ENCODE measurements at places on chromosomes 3 and 15. TPM values are rescaled to one million over a fixed set of nuclear protein-coding genes. Genes with fewer than 3 reads are reported as not detected.
A peak's percentile ranks its signal among the peaks of the same experiment; 100 is the strongest.

COL8A1 gene
- not detected for total RNA-seq

PCOLCE2 gene
- 0.39 TPM for total RNA-seq

HYKK gene
- 2.5 TPM for total RNA-seq

MIX23 gene
- 250 TPM for total RNA-seq

GABPB1 gene
- 46.3 TPM for total RNA-seq

ISLR2 gene
- total RNA-seq: not detected

THRB gene
- not detected for total RNA-seq

UNC13C gene
- not detected for total RNA-seq

GRCh38 chr3:86990734-86991481 lies at the start of gene VGLL3:
Gene VGLL3, minus strand, starts transcription at chr3:86991149. Its CDS starts 406 bp downstream, at chr3:86990743.
- DNase-seq: peak; percentile 14

DNA sequence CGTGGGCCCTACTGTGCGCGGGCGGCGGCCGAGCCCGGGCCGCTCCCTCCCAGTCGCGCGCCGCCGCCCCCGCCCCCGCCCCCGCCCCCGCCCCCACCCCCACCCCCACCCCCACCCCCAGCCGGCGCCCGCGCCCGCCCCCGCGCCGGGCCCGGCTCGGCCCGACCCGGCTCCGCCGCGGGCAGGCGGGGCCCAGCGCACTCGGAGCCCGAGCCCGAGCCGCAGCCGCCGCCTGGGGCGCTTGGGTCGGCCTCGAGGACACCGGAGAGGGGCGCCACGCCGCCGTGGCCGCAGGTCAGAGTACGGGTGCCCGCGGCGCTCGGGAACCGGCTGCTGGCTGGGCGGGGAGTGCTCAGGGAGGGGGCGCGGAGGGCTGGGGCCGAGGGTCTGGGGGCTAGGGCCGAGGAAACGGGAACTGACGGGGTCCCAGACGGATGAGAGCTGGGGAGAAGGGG lies 1.1 kb upstream of the PPARG start:
- peak; percentile 44 for DNase-seq

DNA sequence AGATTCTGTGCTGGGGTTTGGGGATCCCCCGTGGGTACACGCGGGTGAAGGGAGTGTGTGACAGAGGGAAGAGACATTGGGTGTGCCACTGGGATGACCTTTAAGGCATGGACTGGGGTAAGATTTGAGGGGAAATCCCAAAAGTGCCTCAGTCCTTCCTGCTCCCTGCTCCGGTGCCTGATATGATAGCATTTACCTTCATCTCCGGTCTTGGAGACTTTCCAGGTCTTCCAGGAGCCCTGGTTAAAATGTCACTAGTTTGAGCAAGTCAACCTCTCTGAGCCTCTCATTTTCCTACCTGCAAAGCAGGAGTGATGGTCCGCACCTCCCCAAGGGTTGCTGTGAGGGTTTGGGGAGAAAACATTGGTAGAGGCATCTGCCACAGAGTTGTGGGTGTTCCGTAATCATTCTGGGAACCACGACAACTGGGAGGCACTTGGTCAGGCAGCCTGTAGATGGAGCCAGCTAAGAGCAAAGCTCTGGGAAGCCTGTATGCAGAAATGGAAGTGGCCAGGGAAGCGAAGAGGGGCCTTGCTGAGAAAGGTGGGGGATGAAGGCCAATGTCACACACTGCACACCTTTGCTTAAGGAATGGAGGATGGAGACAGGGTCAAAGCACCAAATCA lies 33.9 kb upstream of the KIF23 start:
- no peak for DNase-seq

DNA sequence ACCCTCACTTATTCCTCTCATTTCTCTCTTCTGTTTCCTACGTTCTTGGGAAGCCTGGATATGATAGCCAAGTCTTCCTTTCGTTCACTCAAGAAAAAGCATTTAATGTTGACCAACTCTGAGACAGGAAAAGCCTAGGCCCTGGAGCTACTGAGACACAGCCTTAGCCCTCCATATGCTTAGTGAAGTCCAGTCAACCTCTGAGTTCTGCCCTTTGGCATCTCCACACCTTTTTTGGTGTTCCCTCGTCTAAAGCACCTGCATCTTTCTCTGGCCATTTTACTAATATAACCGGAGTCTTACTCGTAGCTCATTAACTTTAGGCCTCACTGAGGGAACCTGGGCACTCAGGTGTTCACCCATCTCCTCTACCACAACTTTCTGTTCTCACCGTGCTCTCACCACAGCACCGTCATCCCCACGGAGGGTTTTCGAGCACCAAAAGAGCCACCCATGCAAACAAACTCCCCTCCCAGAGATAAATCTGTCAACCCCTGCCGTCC lies 632 bp downstream of the MTHFS start:
- no peak for DNase-seq

- no peak for DNase-seq
These were observed 52.5 kb downstream of the CEMIP start for GRCh38 chr15:80831606-80832224.

- no peak for DNase-seq
These were observed 15.3 kb downstream of the IGDCC3 start for GRCh38 chr15:65362491-65362890.

DNA sequence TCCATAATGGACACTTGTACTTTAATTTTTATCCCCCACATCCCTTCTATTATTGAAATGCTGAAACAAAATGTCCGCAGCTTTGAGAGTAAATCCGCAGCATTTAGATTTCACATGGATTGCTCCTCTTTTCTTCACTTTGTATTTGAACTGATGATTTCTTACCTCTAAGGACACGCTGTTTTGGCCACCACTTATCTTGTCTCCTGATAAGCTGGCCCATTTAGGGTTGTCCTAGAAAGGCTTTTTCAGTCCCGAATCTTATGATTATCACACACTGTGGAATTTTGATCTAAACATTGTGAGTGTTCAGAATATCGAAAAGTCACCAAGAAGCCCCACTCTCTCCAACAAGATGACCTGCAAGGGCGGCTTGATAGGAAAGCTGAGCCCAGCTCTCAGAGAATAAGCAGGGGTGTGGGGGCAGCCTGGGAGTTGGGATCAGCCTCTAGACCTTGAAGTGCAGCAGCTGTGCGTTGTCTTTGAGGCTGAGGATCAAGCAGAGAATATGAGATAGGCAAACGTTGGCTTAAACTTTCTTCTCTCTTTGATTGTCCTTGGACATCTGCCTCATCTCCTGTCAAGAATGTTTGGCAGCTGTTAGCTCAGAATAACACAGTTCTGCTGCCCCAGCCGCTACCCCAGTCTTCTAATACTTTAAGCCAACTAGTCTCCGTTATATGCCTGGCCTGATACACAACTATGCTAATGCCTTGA lies 399.7 kb upstream of the NR2F2 start:
- DNase-seq: no peak

DNA sequence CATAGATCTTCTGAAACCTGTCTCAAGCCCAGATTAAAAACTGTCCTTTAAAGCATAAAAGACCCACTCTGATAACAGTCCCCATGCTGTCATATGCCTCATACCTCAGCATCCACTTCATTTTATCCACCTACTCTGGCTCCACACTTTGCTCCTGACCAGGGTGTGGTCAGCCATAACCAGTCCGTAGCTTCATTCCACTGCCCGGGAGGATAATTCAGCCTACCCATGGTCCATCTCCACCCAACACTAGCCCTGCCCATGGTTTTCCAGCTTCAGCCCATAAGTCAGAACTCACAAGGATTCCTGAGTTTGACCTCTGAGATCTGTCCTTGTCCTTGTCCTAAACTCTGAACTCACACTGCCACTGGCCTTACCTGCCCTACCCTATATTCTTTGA lies 262.1 kb upstream of the MANF start:
- no peak for DNase-seq

DNA sequence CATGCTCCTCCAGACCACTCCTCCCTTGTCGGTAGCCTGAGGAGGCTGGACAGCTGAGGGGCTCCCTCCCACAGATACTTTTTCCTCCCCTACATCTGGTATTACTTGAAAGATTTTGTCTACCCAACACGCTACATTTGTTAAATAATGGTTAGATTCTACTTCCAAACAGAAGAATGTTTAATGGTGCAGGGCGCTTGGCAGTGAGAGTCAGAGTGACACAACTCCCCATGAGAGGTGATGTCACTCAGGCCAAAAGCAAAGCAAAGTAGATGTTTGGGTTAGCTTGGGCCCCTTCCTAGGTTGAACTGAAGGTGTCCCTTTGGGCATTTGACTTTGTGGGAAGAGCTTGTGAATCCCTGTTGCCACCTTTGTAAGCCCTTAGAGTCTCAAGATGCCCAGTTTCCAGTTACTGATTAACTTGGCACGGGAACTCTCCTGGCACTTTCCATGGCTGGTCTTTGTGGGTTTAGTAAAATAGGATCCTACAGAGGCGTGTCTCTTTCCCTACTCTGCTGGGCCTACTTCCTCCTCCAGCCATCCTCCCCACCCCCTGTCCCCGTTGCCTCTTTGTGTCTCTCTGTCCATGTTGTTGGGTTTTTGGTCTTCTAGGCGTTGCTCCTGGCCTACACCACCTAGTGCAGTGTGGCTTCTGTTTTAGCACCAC lies 5.6 kb downstream of the LIMD1 start:
- no peak for DNase-seq

- no peak for DNase-seq
These were observed 255.0 kb downstream of the OCA2 start for GRCh38 chr15:27844018-27844666.

GRCh38 chr3:73249047-73249446 lies 187.6 kb downstream of the EBLN2 start:
- no peak for DNase-seq

GRCh38 chr3:151168269-151169094 lies 34.5 kb downstream of the GPR171 start:
- DNase-seq: peak; percentile 92

DNA sequence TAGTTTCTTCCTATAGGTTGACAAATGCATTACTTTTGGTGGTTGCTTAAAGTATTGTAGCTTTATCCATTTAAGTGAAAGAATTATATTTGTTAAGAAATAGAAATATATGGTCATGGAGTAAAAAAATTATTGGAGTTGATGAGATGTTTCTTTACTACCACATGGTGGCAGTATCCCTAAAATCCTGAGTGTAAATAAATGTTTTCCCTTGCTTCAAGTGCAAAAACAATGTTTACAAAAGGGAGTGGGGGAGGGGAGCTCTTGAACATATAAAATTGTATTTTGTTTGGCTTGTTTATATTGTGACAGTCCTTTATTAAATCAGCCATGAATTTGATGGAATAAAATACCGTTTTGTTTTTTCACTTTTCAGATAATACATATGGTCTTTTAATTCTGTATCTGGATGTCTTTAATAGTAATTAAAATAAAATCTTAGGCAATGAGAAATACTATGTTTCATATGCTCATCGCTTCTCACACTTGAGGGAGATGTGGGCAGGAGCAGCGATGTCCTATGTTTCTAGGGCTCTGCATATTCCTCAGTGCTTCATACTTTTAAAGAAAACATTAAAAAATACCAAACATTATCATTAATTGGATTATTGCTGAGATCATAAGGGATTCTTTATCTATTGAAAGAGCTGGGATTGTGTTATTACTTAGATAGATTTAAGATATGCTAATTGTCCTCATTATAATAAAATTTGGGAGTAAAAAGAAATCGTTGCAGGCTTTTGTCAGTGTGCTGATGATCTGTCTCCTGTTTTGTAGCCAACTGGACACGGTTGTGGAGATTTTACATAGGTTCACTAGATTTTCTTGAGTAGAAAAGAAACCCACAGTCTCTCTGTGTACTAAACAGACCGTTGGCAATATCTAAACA lies 349.7 kb downstream of the TUSC7 start:
- DNase-seq: no peak

GRCh38 chr3:139342054-139342453 lies 1.8 kb upstream of the MRPS22 start:
- no peak for DNase-seq

- DNase-seq: no peak
These were observed 39.1 kb downstream of the ABHD5 start for GRCh38 chr3:43729707-43730414.

DNA sequence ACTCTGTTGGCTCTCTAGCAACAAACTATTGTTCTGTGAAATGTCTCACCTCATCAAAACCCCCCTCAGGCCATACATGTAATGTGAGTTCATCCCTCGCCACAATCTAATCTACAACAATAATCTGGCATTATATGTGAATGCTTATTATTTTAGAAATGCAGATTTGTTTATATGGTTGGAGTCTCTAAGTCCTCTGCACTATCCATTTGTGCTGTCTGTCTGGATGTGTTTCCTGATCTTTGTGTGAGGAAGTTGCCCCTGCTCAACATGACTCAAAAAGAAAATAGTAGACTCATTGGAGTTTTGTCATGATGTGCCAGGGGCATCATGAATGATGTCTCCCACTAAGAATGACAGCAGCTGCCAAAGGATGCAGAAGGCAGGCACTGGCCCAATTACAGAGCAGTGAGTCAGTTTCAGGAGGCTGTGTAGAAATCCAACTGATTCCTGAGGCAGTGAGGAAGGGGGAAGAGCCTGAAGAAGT lies 161.6 kb upstream of the PDZRN3 start:
- no peak for DNase-seq

DNA sequence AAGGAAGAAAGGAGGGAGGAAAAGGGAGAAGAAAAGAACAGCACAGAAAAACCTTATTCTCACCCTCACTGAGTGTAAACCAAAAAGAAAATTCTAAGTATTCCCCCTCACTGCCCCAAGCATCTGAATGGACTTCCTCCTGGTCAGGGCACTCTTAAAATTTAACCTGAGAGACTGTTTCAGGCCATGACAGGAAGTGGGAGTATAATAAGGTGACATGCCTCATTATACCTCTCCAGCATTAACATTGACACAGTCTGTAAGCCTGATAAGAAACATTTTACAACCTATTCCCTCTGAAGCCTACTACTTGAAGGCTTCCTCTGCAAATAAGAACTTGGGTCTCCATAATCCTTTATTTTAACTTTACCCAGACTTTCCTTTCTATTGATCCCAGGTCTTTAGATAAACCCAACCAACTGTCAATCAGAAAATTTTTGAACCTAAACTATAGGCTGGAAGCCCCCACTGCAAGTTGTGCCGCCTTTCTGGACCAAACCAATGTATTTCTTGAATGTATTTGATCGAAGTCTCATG lies 41.7 kb downstream of the SLCO2A1 start:
- DNase-seq: no peak

- peak; percentile 31 for DNase-seq
These were observed 28.2 kb downstream of the CLEC3B start for GRCh38 chr3:45054196-45054857.

DNA sequence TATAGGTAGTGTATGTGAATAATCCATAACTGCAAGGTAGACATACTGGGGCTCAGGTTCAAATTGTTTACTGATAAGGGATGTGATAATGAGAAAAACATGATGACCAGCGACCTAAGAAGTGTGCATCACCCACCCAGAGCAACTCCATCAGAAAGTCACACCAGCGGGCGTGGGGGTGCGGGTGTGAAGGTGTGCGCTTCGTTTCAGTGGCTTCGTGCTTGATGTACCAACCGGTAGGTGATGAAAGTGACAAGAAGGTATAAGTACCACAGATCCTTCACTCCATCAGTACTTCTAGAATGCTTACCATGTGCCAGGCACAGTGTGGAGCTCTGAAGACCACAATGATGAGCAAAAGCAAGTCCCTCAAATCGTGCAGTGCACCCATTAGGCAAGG lies 11.2 kb downstream of the ANP32A start:
- DNase-seq: no peak

DNA sequence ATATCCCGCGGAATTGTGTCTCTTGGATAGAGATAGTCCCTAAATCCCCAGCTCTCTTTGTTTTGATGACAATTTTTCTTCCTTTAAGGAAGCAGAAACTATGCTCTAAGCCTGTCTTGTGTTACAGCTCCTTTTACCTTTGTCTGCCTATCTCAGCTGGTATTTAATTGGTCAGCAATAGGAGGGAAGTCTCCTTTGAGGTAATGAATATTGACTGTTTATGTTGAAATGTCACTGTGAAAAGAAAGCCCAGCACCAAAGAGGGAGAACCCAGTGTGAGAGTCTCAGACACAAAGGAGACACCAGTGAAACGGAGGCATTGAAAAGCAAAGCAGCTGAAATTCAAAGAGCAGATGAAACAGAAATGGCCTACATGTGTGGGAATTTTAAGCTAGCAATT lies 372.6 kb downstream of the NR2F2 start:
- no peak for DNase-seq

All from activated CD4-positive, alpha-beta T cell treated with anti-CD3 and anti-CD28 coated beads for 36 hours (primary cell).